ENCODE measurements at places on chromosomes 2 and 18.

- DNase-seq: no peak
These were observed 62.0 kb downstream of the REEP1 start for GRCh38 chr2:86275384-86275799.

GRCh38 chr2:133431289-133431688 is 137.0 kb downstream of the NCKAP5 start:
- no peak for DNase-seq

DNA sequence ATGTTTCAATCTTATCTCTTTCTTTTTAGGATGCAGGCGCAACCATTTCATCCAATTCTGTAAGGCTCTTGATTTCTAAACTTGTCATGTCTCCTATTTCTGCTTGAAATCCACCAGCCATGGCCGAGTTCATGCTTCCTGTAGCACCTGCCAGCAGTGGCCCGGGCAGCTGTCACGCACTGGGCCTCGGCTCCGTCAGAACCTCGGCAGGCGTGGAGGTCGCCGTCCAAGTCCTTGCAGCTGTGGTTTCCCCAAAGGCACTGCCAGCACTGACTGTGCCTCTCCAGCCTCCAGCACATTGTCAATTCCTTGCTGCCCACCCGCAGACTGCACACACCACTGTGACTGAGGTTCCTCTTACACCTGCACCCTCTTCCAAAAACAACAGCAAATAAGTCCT is 188.7 kb upstream of the SALL3 start:
- DNase-seq: no peak

- DNase-seq: no peak
These were observed 241.9 kb downstream of the BCL11A start for GRCh38 chr2:60311524-60311923.

DNA sequence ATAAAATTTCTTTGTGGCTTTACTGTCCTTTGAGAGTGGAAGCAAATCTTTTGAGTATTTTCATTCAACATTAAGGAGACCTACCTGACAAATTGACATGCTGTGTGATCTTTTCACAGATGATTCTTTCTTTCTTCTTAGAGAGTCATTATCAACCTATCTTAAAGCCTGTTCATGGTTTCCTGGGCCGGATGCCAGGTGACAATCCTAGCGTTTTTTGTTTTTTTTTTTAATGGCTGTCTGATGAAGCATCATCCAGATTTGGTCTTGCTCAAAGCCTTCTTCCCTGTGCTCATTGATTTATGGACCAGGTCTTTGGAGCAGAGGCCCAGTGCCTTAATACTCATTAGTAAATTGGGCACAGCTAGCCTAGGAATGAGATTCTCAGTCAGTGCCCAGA is 9.8 kb upstream of the MGAT5 start:
- no peak for DNase-seq

GRCh38 chr2:193966590-193966989 is 1690.4 kb upstream of the SLC39A10 start:
- no peak for DNase-seq

DNA sequence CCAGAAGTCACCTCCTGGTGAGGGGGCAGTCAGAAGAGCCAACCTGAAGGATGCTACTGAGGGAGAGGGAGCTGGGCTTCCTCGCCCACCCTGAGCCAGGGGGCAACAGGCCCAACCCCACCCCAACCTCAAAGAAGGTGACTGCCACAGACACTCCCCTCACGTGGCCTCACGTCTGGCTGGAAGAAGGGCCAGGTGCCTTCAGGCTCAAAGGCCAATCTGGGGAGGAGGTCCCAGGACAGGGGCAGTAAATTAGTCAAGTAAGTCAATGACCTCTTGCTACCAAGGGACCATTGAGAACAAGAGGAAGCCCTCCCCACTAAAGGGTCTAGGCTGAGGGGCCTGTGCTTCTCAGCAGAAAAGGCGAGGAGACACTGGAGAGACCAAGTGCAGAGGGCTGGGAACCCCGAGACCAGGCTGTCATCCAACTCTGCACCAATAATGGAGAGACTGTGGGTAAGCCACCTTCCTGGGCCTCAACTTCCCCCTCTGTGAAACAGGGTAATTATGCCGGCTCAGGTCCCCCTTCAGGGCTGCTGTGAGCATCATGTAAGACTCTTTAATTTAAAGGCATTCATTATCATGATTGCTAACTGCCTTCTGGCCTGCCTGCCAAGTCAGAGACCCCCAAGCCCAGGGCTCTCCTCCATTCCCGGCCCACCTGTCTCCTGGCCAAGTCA is 20.2 kb upstream of the TNS1 start:
- no peak for DNase-seq

DNA sequence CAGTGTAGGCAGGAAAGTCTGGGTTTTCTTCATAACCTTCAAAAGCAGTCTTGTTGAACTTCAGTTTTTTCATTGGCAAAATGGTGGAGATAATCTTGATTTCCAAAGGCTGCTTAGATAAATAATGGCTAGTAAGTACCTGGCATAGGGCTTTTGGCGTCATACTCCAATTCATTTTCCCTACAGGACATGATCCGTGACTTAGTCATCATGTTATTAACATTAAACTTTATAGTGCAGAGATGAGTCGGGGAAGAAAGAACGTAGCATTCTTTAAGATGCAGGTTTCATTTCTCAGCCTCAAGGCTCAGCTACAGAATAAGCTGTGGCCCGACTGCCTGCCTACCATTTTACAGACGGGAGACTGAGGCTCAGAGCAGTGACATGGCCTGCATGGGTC is 64.0 kb downstream of the RALBP1 start:
- DNase-seq: no peak

GRCh38 chr2:88184762-88185161 is 14.6 kb downstream of the THNSL2 start:
- DNase-seq: no peak

- DNase-seq: no peak
These were observed 87.1 kb downstream of the HS1BP3 start for GRCh38 chr2:20563833-20564232.

GRCh38 chr2:7971841-7972240 is 710.0 kb upstream of the ID2 start:
- no peak for DNase-seq
